NCI-H187 treated with DMSO at 0.1 percent for 48 hours (cell line): ENCODE measurements at places on chromosomes 3 and 15.

DNA sequence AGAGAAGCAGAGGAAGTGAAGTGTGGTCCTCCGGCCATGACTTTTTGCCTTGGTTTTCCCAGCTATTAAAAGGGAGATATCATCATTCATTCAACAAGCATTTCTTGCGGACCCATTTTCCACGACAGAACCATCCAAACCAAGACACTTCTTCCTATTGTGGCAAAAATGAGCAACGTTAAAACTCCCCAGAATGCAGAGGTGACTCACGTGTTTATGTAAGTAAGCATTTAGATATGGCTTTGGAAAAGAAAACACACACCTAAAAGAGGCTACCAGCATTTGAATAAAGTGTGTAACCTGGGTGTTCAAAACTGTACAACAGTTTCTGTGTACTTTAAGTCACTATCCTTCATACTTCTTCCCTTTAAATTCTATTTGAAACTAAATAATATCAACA lies 181.3 kb downstream of the RORA start:
- DNase-seq, result no peak

DNA sequence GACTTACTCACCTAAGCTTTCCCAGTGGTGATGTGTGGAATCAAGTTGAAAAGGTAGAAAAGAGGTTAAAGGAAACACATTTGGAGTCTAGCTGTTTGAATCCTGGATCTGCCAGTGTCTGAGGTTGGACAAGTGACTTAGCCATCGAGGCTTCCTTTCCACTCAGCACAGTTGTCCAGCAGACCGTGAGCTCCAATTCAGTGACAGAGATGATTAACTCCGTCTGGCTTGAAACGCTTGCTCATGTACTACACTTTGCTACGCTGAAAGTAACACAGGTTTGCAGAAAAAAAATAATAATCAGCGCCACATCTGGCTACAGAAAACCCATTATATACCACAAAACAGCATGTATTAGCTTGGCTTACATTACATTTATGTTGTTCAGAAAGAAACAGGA lies 364.9 kb upstream of the MCTP2 start:
- no peak for DNase-seq

GRCh38 chr15:44535523-44536301 lies 1.2 kb upstream of the EIF3J start:
- no peak for DNase-seq

DNA sequence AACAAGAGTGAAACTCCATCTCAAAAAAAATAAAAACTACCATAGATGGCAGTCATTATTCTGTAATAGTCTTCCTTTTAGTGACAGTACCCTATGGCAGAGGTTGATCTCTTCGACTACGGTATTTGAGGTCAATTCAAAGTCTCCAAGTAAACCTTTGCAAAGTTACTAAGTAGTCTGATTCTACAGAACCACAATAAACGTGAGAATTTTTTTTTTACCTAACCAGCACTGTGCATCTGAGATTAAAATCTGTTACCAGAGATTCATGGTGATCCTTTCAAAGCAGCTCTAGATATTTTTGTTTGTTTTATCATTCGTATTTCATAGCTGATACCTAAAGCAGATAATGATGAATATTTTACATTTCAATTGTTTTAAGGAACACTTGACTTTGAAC lies 86.6 kb upstream of the CHD2 start:
- DNase-seq, result no peak

DNA sequence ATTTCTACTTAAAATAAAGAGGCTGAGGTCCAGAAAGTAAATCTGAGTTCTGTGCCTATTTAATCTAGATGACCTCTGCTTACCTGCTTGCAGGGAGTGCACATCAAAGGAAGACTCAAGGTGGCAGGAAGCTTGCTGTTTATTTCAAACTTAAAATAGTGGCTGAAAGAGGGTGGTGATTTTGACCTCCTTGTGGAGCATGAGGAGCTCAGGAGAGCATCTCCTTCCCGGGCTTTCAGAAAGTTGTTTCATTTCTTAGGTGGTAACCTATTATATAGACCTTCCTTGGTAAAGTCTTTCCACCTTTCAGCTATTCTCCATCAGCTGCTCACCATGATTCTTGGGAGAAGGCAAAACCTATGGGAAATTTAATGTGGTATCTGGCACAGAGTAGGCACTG lies 494 bp downstream of the GCSAM start:
- no peak for DNase-seq

DNA sequence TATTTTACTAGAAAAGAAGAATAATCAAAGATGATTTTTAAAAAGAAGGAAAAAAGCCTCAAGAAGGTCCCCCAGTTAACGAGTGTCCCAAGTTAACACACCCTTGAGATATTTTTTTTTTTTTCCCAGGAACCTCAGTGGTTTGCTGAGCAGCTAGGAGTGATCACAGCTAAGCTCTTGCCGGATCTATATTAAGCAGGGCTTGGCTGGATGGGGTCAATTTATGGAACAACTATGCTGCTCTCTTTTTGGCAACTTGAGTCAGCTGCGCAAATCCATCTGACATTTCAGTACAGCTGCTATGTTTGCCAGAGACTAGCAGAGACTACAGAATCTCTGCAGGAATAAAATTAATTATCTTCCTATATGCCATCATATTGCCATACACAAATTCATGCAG lies at the start of gene LMOD3:
Gene LMOD3, minus strand, starts transcription at position 193 of the 400 bp plus-strand sequence. CDS start 209 bp downstream, outside the sequence.
- no peak for DNase-seq

DNA sequence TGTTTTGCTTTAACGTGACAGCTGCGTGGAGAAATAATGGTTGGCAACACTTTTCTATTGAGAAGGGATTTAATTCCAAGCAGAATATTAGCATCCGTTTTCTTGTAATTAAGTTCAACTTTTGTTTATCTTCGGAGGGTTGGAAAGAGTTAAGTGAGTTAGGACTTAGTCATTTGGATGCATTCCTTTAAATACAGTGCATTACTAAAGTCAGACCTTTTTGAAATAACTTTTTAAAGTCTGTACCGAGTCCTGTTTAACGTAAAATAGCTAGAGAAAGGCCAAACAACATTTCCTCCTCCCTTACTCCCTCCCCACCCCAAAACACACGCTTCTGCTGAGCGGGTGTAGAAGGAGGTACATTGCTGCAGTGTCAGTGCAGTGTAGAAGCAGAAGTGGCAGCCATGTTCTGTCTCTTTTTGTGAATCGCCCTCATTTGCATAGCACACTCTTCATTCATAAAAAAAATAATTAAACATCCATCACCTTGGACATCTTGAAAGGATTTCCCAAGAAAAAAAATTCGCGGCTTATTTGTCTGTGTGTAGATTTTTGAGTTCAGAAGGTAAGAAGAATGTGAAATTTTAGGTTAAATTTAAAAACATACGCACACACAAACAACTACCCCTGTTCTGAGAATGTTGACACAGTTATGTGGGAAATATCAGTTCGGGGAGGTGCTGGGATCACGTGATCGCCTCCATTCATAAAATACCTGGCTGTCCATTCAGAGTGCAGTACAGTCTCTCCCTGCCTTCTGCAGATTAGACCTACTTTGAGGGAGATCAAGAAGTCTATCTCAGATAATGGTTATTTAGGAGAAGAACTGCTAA lies 1.6 kb downstream of the SPRED1 start:
- DNase-seq, result peak; percentile 11

GRCh38 chr15:90489514-90489913 lies 40.2 kb upstream of the CRTC3 start:
- DNase-seq, result no peak

GRCh38 chr15:70932397-70932796 lies 39.8 kb downstream of the LRRC49 start:
- DNase-seq, result no peak

DNA sequence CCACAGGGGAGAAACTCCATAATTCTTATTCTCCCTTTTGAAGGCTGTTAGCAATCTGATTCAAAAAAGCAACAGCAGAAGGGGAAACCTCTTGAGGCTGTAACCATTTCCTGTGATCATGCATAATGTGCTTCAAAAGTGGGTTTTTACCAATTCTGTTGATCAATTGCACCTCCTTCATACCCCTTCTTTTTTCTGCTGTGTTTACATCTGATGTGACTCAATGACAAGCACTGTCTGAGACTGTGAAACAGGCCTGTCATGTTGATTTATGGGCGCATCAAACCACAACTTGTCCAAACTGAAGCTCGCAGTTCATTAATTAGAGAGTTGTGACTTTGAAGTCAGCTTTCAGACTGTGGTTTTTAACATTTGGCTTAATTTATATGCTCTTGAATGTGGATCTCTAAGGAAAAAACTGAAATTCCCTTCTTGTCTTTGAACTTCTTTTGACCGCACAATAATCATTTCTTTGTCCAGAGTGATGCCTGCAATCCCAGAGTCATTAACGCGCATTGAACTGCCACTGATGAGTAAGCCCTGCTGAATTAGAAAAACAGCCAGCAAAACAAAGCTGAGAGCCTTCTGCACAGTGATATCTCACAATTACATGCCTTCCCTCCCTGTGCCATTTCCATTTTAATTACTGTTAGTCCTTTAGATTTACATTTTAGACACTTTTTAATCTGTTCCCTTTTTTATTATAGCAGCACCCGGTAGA lies 532.8 kb downstream of the FOXP1 start:
- DNase-seq, result no peak

GRCh38 chr3:187804745-187805121 lies 59.5 kb upstream of the BCL6 start:
- DNase-seq, result no peak

GRCh38 chr3:13329746-13330145 lies 90.4 kb downstream of the NUP210 start:
- no peak for DNase-seq

- no peak for DNase-seq
These were observed 13.0 kb downstream of the SLC9A9 start for GRCh38 chr3:143835312-143835711.

DNA sequence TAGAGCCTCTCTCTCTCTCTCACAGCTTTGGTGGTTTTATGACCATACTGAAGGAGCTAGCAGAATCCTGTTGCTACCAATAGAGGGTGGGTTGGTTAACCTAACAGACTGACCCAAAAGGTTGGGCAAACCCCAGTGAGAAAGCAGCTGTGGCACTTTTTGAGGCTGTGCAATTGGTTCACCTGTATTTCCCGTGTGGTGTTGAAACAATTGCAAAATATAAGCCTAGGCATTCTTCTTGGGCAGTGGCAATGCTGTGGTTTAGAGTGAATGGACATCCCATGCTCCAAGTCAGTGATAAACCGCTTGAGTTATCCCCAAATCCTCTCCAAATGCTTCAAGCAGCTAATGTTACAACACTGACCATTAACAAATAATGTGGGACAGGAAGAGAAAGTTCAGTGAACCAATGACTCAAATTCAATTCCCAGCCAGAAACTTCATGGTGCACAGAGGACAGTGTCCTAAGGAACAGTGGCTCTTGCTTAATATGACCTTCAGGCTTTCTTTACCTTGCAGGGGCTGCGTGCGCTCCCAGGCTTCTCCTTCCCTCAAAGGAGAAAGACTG lies 261.9 kb upstream of the ICE2 start:
- no peak for DNase-seq

GRCh38 chr3:166435469-166436057 lies 598.3 kb upstream of the BCHE start:
- DNase-seq, result no peak

- DNase-seq, result no peak
These were observed 120.3 kb downstream of the PTPRG start for GRCh38 chr3:61681636-61682035.

GRCh38 chr3:177300039-177300833 lies 103.0 kb upstream of the TBL1XR1 start:
- no peak for DNase-seq

- DNase-seq, result no peak
These were observed 84.0 kb upstream of the SEC13 start for GRCh38 chr3:10404876-10405275.

DNA sequence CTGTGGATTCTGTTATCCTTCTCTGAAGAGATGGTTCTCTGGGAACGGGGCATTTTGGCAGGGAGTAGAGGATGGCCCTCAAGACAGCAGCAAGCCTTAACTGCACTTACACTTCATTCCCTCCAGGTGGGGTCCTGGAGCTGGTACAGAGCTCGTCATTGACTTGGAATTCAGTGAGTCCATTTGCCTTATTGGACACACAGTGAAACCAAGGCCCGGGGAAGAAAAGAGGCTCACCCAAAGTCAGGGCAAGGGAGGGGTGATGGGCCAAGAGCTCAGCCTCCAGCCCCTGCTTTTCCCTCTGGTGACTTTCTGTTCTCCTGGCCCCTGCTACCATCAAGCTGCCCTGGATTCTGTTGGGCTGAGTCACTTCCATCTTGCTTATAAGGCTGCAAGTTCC lies 125.6 kb downstream of the ETFA start:
- no peak for DNase-seq

DNA sequence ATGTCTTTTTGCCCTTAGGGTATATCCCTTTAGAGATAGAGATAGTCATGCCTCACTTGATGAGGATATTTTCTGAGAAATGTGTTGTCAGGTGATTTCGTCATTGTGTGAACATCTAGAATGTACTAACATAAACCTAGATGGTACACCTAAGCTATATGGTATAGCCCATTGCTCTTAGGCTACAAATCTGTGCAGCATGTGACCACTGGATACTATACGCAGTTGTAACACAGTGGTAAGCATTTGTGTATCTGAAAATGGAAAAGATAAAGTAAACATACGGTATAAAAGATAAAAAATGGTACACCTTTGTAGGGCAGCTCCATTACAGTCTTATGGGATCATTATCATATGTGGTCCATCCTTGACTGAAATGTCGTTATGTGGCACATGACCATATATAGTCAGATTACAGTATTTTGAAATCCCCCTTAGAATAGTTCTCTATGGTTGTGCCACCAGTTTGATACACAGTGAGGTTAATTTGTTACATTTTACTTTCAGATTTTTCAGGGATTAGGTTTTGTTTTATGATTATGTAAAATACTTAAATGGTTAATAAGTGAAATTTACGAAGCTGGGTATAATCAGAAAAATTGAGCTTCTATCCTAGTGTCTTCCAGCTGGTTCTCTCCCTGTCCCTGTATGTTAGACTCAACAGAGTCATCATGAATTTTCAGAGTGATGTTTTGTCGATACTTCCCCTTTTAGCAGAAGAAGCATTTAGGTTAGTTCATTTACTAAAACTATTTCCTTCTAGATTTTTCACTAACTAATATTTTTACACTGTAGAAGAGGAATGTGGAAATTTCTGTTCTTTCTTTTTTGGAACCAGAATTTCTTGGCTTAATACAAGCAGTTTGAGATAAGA lies 12.8 kb downstream of the SETD5 start:
- no peak for DNase-seq

DNA sequence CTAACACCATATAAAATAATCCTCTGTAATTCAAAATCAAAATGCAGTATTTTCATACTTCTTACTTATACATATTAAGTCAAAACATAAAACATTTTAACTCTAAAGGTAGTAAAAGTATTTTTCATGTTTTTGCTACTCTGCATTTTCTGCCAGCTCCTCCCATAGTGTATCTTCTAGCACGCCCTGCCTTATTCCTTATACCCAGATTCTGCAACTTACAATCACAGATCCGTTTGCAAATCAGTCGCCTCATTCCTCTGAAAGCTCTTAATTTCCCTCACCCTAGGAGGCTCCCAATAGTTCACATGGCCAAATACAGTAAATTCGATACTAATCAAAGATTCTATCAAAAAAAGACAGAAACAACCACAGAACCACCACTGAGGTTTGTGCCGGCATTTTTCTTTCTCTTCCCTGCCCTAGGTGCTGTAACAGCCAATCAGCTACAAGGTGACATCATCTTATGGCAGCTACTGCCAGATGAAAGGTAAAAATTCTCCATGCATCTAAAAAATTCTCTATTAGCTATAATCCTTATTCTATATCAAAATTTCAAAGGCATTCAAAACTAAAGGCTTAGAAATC lies 72.9 kb downstream of the CLASP2 start:
- DNase-seq, result no peak

GRCh38 chr15:64461721-64462162 lies 1.4 kb downstream of the ZNF609 start:
- no peak for DNase-seq

GRCh38 chr15:83105440-83105839 lies 2.0 kb upstream of the TM6SF1 start:
- no peak for DNase-seq

- no peak for DNase-seq
These were observed 5.5 kb downstream of the CSRNP1 start for GRCh38 chr3:39147711-39148434.
